ENCODE measurements at places on chromosomes 5 and 9.

DNA sequence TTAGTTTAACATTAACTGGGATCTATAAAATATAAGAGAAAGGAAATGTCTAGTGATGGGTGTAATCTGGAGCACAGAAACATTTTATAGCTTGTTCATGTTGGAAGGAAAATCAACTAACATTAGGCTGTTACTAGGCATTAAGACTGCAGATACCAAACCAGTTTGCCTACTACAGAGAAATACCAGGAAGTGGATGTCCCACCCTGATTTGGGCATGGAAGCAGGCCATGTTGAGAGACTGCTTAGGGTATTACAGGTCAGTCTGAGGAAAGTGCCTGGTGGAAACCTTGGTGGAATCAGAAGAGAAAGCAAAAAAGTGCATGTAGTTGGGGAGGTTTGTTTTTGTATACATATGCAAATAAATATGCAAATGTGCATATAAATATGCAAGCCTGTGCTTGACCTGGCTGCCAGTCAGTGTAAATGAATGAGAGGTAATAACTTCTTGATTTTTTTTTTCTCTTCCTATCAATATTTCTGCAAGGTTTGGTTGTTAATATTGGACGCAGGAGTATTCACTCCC is 9.6 kb upstream of the CCDC112 start:
- DNase-seq: no peak

- no peak for DNase-seq
Observed at GRCh38 chr5:150556859-150557508, 49.1 kb downstream of the NDST1 start.

DNA sequence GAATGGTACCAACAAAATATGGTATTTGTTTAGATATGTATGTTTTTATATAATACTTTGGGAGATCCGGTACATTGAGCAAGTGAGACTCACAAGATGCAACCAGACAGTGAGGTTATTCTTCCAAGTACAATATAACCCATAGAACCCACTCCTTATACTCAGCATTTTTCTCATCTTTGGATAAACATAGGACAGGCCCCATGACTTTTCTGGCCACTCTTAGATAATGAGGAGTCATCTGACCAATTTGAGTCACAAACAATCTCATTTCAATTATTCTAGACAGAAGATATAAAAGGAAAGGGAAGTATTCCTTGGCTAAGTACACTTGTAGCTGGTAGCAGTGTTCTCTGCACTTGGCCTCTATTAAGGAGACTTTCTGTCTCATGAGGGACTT is 150.2 kb downstream of the SGCD start:
- no peak for DNase-seq

- DNase-seq: no peak
Observed at GRCh38 chr5:137923856-137924255, 34.6 kb downstream of the PKD2L2 start.

GRCh38 chr5:119307170-119307569 is 48.6 kb upstream of the TNFAIP8 start:
- DNase-seq: no peak

DNA sequence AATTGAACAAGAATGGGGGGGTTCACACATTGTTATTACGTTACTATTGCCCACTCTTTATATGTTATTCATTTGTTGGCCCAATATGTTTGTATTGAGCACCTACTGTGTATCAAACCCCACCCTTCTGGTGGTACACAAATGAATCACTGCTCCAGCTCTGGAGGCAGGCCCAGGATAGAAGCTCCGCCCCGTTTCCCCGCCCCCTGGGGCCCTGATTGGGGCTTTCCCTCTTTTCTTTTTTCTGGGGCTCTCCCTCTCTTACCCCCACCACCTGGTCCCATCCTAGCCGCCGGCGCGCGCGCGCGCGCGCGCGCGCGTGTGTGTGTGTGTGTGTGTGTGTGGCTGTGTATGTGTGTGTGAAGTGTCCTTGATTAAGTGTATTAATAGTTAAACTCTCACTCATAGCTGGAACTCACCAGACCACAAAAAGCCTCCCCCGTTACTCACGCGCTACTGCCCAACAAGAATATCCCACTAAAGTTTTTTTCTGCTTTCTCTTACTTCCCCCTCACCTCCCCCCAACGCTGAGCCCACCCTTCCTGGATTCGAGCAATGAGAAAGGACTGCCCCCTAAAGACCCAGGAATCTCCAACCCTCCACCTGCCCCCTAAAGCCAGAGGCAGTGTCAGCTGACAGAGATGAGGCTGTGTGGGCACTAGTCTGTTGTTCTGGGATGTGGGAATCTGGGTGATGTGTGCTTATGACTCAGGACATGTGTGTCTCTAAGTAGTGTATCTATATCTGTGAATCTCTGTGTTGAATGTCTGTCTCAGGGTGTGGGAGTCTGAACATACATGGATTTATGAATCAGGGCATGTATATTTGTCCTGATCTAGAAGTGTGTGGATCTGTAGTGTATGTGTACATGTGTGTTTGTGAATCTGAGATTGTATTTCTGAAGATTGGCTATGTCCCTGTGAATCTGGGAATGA is 4.0 kb downstream of the CXXC5 start:
- DNase-seq: peak; percentile 60

- no peak for DNase-seq
Observed at GRCh38 chr9:124699575-124699974, 71.5 kb downstream of the NR6A1 start.

GRCh38 chr5:136730426-136730825 is 365.1 kb upstream of the TRPC7 start:
- DNase-seq: no peak
